T-helper 17 cell (primary cell): ENCODE measurements at places on chromosomes 11 and 22. TPM values are rescaled to one million over a fixed set of nuclear protein-coding genes. Genes with fewer than 3 reads are reported as not detected.

DNA sequence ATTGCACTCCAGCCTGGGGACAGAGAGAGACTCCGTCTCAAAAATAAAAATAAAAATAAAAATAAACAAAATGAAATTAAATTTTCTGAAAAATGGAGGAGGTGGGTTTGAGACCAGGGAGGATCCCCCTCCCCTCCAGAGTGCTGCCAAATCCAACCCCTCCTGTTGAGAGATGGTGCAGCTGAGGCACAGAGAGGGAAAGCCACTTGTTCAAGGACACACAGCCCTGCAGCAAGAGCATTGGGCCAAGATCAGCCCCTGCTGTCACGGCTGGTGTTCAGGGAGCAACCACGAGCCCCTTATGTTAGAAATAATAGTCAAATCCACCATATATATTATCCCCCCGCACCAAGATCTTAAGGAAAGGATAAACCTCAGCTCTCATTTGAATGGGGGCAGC is 2.7 kb downstream of the MYO18B start:
- no peak overlapping the region for H3K27ac ChIP-seq
- no peak overlapping the region for H3K4me3 ChIP-seq
- H3K36me3 ChIP-seq, result peaks cover 2% of the 10 kb centered on the region
- DNase-seq, result no peak

DNA sequence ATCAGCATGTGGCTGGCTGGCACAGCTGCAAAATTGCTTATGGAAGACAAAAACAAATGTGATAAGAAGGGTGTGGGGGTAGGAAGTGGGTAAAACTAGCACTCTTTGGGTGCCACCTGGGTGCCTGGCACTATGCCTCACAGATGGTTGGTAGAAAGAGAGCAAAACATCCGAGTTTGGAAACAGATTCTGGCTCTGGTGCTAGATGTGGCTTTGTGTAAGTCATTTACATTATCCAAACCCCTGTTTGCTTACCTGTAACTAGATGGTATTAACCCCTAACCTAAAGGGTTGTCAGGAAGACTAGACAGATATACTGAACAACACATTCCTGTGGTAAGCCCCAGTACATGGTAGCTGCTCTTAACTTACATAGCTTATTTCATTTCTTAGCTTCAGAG is 905.6 kb downstream of the DLG2 start:
- no peaks in the 10 kb centered on the region for H3K36me3 ChIP-seq
- no peak overlapping the region for H3K4me3 ChIP-seq
- no peak overlapping the region for H3K27ac ChIP-seq

HNRNPUL2 gene
- 41.4 TPM for total RNA-seq

- no peak overlapping the region for H3K27ac ChIP-seq
- DNase-seq, result no peak
- no peaks in the 10 kb centered on the region for H3K4me1 ChIP-seq
- no peaks in the 10 kb centered on the region for H3K36me3 ChIP-seq
- H3K4me3 ChIP-seq, result no peak overlapping the region
- H3K27me3 ChIP-seq, result peaks cover 14% of the 10 kb centered on the region
These were observed 112.6 kb downstream of the CADM1 start for GRCh38 chr11:115391598-115391997.

- H3K27me3 ChIP-seq, result peaks cover 5% of the 10 kb centered on the region
- no peak for DNase-seq
- H3K4me3 ChIP-seq, result no peak overlapping the region
- H3K36me3 ChIP-seq, result no peaks in the 10 kb centered on the region
- H3K4me1 ChIP-seq, result peaks cover 2% of the 10 kb centered on the region
These were observed 15.7 kb downstream of the DUSP8 start for GRCh38 chr11:1556278-1556902.

DNA sequence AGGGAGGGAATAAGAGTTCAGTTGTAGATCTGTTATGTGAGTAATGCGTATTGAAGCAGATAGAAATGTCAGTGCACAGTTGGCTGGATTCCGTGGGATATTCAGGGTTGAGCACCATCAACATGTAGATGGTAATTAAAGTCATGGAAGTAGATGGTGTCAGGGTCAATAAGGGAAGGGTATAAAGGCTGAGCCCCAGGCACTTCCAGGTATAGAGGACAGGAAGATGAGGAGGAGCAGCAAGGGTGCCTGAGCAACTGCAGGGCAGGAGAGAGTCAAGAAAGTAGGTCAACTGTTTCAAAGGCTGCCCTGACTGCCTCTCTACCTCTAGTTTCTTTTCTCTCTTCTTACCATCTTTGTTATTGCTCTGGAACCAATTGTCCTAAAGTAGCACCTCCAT is 85.9 kb downstream of the MICAL2 start:
- peaks cover 5% of the 10 kb centered on the region for H3K36me3 ChIP-seq
- DNase-seq, result no peak
- H3K27ac ChIP-seq, result peak overlapping the region; percentile 100
- H3K27me3 ChIP-seq, result no peaks in the 10 kb centered on the region

BTBD18 gene
- not detected for total RNA-seq

DNA sequence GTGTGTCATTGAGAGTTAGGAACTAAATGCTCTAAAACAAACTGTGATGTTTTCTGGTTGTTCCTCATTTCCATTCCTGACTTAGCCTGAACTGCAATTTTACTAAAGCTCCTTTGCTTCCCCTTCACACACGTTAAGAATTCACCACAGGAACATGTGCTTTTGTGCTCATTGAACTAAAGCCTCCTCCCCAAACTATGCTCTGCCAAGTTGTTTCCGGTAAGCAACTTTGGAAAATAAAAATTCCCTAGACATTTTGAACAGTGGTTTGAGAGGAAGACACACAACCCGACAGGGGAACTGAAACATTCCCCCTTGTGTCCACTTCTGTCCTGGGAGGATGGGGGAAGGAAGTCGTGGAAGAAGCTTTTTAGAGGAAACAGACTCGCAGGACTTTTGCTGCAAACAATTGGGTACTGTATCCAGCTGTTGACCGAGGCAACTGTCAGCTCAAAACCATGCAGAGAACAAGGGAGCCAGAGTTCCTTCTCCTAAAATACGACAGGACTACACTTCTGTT is 66.9 kb downstream of the GAB2 start:
- no peak overlapping the region for H3K4me3 ChIP-seq
- H3K27me3 ChIP-seq, result peaks cover 6% of the 10 kb centered on the region
- no peak for DNase-seq
- H3K36me3 ChIP-seq, result peaks cover 2% of the 10 kb centered on the region
- peak overlapping the region; percentile 57 for H3K27ac ChIP-seq
